ENCODE measurements at places on chromosomes 12 and 14.

DNA sequence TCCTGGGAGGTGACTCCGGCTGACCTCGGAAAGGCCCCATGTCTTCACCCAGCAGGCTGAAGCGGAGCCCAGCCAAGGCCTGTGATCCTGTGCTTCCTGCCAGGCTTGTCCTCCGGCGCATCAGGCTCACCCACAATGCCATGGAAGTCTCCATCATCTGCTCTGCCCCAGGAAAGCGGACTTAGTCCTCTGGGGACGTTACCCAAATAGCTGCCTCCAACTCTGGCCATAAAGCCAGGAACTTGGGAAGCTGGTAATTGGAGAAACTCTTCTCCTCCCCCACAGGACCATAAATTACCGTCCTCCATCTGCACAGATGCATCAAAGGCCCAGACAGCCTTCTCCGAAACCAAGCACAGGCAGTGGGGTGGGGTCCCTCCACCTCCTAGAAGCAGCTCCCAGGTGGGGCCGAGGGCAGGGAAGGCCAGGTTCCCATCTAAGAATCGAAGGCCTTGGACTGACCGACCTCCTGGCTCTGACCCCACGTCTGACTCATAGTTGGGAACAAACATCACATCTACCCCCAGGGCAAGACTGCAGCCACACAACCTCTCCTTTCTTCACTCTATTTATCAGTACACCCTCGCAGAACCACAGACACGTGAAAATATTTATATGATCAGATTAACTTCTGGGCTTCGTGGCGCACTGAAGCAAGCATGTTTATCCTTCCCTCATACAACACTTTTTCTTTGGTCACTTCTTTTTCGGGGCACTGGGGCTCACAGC, 56.4 kb downstream of the PITPNM2 start:
- H3K36me3 ChIP-seq: no peaks in the 10 kb centered on the region
- H3K4me3 ChIP-seq: no peak overlapping the region
- no peak for DNase-seq
- no peak overlapping the region for H3K27ac ChIP-seq
- peaks cover 25% of the 10 kb centered on the region for H3K4me1 ChIP-seq

GRCh38 chr14:72902801-72903530, 9.1 kb upstream of the DPF3 start:
- no peak overlapping the region for H3K27ac ChIP-seq
- H3K27me3 ChIP-seq: no peaks in the 10 kb centered on the region
- DNase-seq: no peak
- peaks cover 5% of the 10 kb centered on the region for H3K4me1 ChIP-seq
- no peak overlapping the region for H3K4me3 ChIP-seq
- no peaks in the 10 kb centered on the region for H3K36me3 ChIP-seq

DNA sequence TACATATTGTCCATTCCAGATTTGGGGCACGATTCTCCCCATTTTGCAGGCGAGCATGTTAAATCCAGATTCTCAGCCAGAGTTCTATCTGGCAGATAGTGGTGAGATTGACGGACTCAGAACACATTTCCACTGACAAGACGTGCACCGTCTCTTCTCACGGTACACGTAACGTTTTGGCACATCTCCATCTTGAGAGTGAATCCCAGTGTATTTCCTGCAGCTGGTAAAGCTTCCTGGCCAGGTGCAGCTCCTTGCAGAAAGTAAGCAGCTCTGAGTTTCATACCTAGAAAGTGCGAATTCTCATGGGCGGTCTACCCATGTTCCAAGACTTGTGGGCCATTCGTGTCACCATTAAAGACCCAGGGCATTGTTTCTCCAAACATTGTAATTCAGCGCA, 102.6 kb downstream of the TSPAN9 start:
- DNase-seq: no peak
- peaks cover 5% of the 10 kb centered on the region for H3K4me1 ChIP-seq
- H3K27me3 ChIP-seq: no peaks in the 10 kb centered on the region
- H3K4me3 ChIP-seq: no peak overlapping the region

DNA sequence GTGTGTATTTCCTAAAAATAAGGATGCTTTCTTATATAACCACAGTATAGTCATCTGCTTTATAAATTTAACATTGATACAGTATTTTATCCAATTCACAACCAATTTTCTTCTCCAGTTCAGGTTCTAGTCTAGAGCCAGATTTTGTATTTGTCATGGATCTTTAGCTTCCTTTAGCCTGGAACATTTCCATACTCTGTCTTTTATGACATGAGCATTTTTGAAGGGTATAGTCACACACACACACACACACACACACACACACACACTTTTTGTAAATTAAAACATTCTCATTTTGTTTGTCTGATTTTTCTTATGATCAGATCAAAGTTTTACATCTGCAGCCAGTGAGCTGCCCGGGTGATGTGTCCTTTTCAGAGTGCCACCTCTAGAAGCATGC, 25.4 kb downstream of the CGRRF1 start:
- H3K4me1 ChIP-seq: no peaks in the 10 kb centered on the region
- no peak overlapping the region for H3K27ac ChIP-seq
- no peaks in the 10 kb centered on the region for H3K27me3 ChIP-seq
- no peak overlapping the region for H3K4me3 ChIP-seq

- no peaks in the 10 kb centered on the region for H3K4me1 ChIP-seq
- no peaks in the 10 kb centered on the region for H3K36me3 ChIP-seq
- no peak overlapping the region for H3K27ac ChIP-seq
- DNase-seq: no peak
- H3K4me3 ChIP-seq: no peak overlapping the region
- H3K27me3 ChIP-seq: no peaks in the 10 kb centered on the region
These were observed 129.6 kb upstream of the CDKN3 start for GRCh38 chr14:54267172-54267571.

GRCh38 chr12:132165584-132165983, 21.3 kb downstream of the NOC4L start:
- H3K36me3 ChIP-seq: no peaks in the 10 kb centered on the region
- H3K4me1 ChIP-seq: peaks cover 5% of the 10 kb centered on the region
- H3K4me3 ChIP-seq: no peak overlapping the region
- peaks cover 7% of the 10 kb centered on the region for H3K27me3 ChIP-seq

DNA sequence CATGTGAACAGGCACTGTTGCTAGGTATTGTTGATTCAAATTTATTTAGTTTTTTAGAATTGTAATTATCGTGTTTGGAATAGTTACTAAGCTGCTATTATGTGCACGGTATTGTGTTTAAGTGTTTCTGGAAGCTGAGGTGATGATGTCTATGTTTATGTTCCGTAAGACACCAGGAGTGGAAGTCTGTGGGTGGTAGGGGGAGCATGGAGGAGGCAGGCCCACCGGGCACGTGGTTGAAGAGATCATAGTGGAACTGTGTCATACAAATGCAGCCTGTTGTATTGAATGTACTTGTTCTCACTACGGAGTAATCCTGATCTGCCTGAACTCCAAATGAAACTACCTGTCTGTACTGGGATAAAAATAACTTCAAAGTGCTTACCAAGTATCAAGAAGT, 36.1 kb upstream of the STXBP6 start:
- H3K4me3 ChIP-seq: no peak overlapping the region
- H3K36me3 ChIP-seq: no peaks in the 10 kb centered on the region
- no peaks in the 10 kb centered on the region for H3K4me1 ChIP-seq
- no peak overlapping the region for H3K27ac ChIP-seq
- H3K27me3 ChIP-seq: peaks cover 23% of the 10 kb centered on the region

DNA sequence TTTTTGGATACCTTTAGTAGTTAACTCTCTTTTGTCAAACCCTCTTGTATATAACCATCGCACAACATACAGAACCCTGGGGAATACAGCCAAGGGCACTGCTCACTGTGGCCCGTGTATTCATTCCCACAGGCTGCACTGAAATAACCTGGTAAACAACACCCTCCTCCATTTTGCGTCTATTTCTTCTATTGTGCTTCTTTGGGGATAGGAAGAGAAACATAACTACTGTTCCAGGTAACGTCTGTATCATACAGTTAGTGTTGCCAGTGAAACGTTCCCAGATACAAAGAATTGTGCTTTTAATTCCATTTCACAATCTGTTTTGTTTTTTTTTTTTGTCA, 9.6 kb downstream of the C12orf76 start:
- H3K36me3 ChIP-seq: peaks cover 35% of the 10 kb centered on the region
- no peaks in the 10 kb centered on the region for H3K27me3 ChIP-seq
- no peak overlapping the region for H3K4me3 ChIP-seq

- H3K27ac ChIP-seq: peak overlapping the region; percentile 49
- no peaks in the 10 kb centered on the region for H3K27me3 ChIP-seq
- peaks cover 22% of the 10 kb centered on the region for H3K4me1 ChIP-seq
- no peak for DNase-seq
These were observed 118.3 kb upstream of the SLC38A4 start for GRCh38 chr12:46944088-46944487.

GRCh38 chr12:52630008-52630500, 11.7 kb upstream of the KRT73 start:
- no peak for DNase-seq
- no peaks in the 10 kb centered on the region for H3K36me3 ChIP-seq
- no peaks in the 10 kb centered on the region for H3K4me1 ChIP-seq
- no peak overlapping the region for H3K4me3 ChIP-seq

- H3K4me1 ChIP-seq: peaks cover 6% of the 10 kb centered on the region
- peaks cover 46% of the 10 kb centered on the region for H3K36me3 ChIP-seq
- H3K27me3 ChIP-seq: no peaks in the 10 kb centered on the region
- H3K4me3 ChIP-seq: peak overlapping the region; percentile 76
- DNase-seq: no peak
These were observed 656 bp downstream of the RAB21 start for GRCh38 chr12:71755146-71755892.

DNA sequence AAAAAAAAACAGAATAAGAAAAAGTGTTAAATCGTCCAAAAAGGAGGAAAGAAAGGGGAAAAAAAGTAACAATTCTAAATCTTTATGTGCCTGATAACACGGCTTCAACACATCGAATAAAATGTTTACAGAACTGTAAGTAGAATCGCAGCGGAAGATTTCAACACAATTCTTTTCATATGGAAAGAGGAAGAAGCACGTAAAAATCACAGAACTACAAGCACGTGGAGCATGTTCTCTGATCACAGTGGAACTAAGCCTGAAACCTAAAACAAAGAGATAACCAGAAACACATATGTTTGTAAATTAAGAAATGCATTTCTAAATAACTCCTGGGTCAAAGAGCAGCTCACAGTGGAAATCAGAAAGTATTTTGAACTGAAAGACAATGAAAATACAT, 8.7 kb downstream of the CLEC7A start:
- no peaks in the 10 kb centered on the region for H3K36me3 ChIP-seq
- no peaks in the 10 kb centered on the region for H3K4me1 ChIP-seq
- no peaks in the 10 kb centered on the region for H3K27me3 ChIP-seq
- no peak for DNase-seq
- H3K4me3 ChIP-seq: no peak overlapping the region

Measured in RWPE2 (cell line).